ENCODE measurements at places on chromosomes 16 and 17.
A peak's percentile ranks its signal among the peaks of the same experiment; 100 is the strongest.

DNA sequence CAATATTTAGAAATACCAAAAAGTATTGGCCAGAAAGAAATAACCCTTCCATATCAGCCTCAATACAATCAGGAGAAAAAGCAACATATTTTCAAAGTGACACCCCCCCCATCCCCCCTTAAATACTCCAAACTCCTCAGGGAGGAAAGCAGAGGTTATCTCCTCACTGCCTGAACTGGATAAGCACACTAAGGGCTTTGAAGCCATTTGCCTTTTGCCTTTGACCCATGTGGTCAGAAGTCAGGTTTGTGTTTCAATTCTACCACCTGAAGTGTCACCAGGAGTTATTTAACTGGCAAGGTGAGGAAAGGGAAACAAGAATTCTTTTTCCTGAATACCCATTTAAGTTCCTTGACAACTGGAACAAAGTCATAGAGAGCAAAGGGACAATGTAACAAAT, 3.5 kb upstream of the VEZF1 start:
- DNase-seq = no peak

GRCh38 chr17:61641715-61642114, 50.7 kb upstream of the NACA2 start:
- DNase-seq = no peak

- DNase-seq = peak; percentile 32
Observed at GRCh38 chr17:48541036-48541576, 3.8 kb downstream of the HOXB2 start.

- DNase-seq = no peak
Observed at GRCh38 chr17:42018339-42018738, 1.1 kb upstream of the DNAJC7 start.

- no peak for DNase-seq
Observed at GRCh38 chr16:81545470-81546250, 101.1 kb downstream of the CMIP start.

DNA sequence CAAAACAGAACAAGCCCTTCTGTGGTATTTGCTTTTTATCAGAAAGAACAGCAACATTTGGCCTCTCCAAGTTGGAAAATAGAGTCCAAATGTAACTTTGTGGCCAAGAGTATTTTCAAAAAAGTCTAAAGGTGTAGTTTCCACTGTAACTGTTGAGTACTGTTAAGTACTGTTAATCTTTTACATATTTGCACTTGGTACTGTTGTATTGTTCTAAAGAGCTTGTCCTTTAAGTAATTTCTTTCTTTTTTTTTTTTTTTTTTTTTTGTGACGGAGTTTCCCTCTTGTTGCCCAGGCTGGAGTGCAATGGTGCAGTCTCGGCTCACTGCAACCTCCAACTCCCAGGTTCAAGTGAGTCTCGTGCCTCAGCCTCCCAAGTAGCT, 21.5 kb downstream of the LDAF1 start:
- no peak for DNase-seq

DNA sequence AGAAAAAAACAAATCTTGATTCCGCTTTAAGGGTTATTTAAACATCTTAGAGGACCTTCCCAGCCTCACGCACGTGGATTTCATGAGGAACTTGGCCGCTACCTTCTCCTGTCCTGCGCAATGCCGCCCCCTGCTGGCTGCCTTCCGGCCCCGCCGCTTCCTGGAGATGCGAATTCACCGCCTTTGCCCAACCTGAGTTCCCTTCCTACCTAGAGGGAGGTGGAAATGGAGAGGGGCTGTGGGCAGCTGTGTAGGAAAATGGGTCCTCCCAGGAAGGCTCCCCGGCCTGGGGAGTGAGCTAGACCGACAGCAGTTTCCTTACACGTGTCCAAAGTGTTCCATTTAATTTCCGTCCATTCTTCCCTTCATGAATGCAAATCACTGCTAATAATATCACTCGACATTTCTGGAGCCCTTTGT, 1.0 kb upstream of the ABCC12 start:
- peak; percentile 85 for DNase-seq

DNA sequence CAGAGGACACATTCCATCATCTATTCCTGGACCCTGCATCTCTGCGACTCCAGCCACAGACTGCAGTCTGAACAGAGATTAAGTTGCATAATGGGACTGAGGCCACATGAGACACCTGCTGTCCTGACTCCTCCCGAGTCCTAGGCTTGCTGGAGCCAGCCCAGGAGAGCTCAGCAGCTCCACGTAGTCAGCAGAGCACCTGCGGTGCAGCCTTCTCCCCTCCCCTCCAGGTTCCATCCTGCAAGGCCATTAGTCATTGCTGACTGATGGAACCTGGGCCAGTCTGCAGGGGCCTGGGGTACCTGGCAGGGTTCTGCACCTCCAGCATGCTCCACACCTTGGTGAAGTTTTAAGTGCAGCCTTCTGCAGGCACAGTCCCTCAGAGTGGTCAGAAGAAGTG, 76.7 kb downstream of the PLD6 start:
- DNase-seq = no peak

DNA sequence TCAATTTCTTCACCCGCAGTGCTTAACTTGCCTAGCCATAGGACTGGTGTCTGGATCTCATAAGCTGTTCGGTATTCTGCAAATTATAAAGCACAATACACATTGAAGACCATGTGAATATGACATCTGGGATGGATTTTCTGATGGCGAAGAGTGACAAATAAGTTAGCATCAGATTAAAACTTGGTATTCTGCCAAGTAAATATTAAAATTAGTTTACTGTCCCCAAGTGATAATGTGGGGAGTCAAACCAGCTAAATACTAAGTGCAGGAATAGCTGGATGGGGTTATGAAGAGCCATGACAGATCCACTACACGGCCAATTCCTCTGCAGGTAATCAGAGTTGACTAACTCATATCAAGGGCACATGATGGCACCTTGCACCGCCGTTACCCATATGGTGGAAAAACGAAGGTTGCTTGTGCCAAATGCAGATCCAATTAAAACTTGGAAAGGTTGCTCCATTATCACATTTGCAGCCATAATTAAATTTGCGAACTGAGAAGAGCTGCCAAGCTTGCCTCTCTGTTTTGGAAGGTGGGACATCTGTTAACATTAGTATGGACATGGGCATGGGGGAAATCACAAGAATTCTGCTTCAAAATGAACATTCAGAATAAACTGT, 114.9 kb upstream of the TOM1L1 start:
- no peak for DNase-seq

- DNase-seq = peak; percentile 85
Observed at GRCh38 chr17:43467981-43468581, 15.7 kb upstream of the DHX8 start.

GRCh38 chr17:55410722-55411462, 10.7 kb downstream of the MMD start:
- no peak for DNase-seq

DNA sequence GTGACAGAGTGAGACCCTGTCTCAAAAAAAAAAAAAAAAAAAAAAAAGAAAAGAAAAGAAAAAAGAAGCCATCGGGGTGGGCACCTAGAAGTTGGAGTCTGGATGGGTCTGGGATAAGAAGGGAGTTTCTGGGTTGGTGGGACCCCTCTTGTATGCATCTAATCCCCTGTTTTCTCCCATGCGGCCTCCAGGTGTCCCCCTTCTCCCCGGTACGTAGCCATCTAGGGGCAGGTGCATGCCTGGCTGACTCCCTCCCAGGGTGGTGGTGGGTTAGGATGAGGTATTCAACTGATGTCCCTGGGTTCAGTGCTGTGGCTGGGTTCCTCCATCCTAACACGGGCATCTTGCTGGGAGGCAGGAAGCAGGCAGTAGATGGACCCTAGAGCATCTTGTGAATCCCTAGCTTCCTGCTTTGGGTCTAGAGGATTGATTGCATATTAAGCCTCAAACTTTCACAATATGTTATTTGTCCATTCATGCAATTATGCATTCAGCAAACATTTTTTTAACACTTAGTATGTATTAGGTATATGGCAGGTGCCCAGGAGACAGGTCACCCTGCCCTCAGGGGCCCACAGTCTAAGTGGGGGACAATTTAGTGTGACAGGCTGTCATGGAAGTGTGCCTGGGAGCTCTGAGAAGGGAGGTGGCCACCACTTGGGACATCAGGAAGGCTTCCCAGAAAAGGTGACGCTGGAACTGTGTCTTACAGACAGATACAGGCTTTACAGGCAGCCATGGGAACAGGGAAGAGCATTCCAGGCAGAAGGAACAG, 13.1 kb downstream of the FMNL1 start:
- no peak for DNase-seq

- no peak for DNase-seq
Observed at GRCh38 chr17:39601758-39602532, 5.8 kb downstream of the NEUROD2 start.

DNA sequence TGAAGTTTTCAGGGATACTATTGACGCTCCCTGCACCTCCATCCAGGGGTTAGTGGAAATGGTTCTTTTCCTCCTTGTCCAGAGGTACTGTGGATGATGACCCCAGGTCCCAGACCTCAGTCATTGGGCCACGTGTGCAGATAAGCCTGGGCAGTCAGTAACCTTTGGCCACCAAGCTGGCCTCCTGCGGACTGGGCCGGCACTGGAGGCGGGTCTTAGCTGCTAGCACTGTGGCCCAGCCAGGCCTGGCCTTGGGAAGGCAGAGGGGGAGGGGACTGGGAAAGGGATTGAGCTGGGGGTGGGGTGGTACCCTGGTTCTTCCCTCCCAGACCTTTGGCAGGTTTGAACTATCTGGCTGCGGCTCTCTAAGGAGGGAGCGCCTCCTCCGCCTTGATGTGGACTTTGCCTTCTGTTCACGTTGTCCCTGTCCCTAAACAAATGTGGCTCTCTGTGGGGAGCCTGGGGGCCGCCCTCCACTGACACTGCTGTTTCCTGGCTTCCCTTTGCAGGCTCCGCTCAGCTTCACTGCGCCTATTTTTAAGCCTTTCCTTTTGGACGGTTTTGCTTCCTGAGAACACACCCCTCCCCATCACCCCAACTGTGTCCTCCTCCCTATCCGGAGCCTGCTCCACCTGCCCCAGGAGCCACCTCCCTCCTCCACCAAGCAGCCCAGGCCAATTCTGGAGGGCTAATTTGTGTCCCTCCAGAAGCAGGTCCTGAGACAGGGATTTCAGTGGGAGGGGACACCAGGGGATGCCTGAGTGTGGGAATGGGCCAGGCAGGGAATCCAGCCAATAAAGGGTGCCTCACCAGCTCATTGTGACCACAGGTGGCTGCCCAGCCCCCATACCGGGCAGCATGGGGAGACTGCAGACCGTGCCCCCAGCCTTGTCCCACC, 251.9 kb downstream of the SEC14L1 start:
- no peak for DNase-seq

- no peak for DNase-seq
Observed at GRCh38 chr16:51527349-51527748, 376.3 kb upstream of the SALL1 start.

GRCh38 chr16:67803894-67804293, 2.5 kb downstream of the RANBP10 start:
- DNase-seq = no peak

- DNase-seq = no peak
Observed at GRCh38 chr16:88927010-88927409, 50.0 kb downstream of the CBFA2T3 start.

DNA sequence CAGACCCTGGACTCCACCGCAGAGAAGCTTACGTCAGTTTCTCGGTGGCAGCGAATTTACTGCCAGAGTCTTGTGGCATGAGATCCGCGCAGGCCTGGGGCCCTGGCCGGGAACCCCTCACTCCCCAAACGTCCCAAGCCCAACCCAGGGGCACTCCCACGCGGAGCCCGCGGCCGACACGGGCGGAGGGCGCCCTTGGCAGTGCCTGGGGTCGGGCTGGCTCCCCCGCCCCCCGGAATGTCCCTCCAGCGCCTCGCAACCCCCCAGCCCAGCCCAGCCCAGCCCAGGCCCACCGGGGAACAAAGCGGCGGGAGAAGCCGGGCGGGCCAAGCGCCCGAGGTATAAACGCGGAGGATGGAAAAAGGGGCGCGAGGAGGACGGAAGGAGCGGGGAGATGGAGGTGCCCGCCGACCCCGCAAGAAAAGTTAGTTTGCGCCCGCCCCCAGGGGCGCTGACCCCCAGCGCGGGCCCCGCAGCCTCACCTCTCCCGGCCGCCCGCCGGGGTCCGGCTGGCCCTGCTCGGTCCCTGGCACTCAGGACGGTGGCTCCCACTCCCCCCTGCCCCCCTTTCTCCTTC, 330 bp downstream of the CASKIN2 start:
- DNase-seq = peak; percentile 23

GRCh38 chr16:69405757-69406156, 18.7 kb upstream of the CYB5B start:
- DNase-seq = no peak

Data from IMR-90 (cell line).